ENCODE measurements at places on chromosomes 7 and 10.

GRCh38 chr7:14340393-14341074 is 351.1 kb upstream of the ETV1 start:
- no peak for DNase-seq

DNA sequence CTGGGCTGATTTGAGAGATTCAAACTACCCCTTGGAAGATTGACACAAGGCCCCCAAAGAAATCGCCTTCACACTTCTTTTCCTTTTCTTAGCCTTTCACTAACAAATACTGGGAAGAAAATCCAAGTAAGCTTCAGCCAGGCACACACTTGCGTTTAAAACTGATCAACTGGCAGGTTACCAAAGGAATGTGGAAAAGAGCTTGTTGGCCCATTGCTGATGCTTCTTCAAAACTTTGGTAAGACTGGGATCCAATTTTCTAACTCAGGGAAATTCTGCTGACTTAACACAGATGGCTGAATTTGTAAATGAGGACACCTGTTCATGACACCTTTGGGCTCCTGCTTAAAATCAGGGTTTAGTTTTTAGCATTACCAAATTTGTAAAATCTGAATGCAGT is 464.5 kb upstream of the GALNT17 start:
- DNase-seq: no peak

- DNase-seq: no peak
Measured at GRCh38 chr7:1260244-1260635, 27.6 kb downstream of the UNCX start.

- peak; percentile 56 for DNase-seq
Measured at GRCh38 chr10:112792487-112793201, 157.4 kb upstream of the TCF7L2 start.

GRCh38 chr7:300546-301290 is 10.7 kb downstream of the FOXL3 start:
- DNase-seq: no peak

DNA sequence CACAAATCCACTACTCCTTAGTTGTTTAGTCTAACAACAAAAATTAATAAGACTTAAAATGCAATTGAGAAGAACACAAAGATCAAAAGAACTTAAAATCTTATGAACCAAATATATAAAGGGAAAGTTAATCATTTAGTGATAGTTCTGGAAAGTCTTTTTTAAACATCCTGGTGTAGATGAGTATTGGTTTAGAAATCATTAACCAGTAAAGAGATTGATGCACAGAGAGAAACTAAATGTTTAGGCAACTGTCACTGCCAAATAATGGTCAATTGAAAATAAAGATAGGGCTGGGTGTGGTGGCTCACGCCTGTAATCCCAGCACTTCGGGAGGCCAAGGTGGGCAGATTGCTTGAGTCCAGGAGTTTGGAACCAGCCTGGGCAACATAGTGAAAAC is 44.9 kb downstream of the SP8 start:
- no peak for DNase-seq

- DNase-seq: no peak
Measured at GRCh38 chr10:15879058-15879457, 18.8 kb upstream of the MINDY3 start.

- no peak for DNase-seq
Measured at GRCh38 chr7:18873734-18874336, 243.6 kb downstream of the TWIST1 start.

DNA sequence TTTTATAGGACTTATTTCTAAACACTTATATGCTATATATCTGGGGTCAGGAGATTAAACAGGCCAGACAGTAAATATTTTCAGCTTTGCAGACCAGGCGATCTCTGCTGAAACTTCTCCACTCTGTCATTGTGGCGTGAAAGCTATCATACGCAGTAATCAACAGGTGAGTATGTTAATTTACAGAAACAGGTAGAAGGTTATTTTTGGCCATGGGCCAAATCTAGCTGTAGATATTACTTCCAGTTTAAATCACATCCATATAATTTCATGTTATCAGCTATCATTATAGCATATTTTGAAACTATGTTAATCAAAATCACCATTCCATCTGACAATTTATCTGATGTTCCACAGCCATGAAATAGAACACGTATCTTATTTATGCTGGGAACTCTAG is 67.8 kb downstream of the GPR37 start:
- no peak for DNase-seq

GRCh38 chr7:122306320-122307227 is 2.0 kb upstream of the FEZF1 start:
- DNase-seq: no peak

DNA sequence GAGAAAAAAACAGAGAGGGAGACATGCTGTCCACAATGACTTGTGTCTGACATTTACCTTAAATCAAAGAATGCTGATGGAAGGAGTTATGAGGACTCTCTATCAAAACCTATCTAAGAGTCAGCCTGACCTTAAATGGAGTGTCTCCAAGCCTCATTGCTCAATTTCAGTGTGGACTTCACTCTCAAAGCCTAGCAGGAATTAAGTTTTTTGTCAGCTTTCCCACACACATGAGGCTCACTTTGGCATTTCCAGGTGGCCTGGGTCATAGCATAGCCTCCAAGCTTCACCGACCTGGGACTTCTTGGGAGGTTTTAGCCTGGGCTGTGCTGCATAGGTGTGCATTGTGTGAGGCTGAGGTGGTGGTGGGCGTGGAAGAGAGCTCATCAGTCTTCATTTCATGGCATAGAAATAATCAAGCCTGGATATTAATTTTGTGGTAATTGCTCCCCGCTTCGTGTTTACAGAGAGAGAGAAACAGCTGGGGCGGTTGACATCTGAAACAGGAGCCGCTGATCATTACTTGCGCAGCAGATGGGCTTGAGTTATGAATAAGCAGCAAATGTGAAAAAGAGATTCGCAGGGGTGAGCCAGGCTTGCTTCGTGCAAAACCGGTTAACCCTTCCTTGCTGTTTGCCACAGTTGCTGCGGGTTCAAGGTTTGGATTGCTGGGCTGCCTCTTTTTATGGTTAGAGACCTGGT is 647.8 kb downstream of the INHBA start:
- no peak for DNase-seq

GRCh38 chr7:19747740-19748339 is 25.6 kb downstream of the TMEM196 start:
- peak; percentile 20 for DNase-seq

DNA sequence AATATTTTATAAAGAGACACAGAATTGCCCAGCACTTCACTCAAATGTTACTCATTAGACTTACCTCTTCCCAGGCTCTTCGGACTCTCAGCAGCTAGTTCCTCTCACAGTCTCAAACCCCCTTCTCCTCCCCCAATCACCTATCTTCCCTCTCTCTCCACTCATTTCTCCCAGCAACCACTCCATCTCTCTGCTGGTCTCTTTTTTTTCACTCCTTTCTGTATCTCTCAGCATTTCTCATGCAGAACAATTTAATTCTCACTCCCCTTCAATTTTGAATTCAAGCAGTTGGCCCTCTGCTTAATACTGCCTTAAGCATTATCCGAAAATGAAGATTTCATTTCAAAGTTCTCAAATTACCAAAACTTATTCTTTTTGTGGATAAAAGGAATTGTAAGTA is 34.4 kb upstream of the CAV2 start:
- no peak for DNase-seq

DNA sequence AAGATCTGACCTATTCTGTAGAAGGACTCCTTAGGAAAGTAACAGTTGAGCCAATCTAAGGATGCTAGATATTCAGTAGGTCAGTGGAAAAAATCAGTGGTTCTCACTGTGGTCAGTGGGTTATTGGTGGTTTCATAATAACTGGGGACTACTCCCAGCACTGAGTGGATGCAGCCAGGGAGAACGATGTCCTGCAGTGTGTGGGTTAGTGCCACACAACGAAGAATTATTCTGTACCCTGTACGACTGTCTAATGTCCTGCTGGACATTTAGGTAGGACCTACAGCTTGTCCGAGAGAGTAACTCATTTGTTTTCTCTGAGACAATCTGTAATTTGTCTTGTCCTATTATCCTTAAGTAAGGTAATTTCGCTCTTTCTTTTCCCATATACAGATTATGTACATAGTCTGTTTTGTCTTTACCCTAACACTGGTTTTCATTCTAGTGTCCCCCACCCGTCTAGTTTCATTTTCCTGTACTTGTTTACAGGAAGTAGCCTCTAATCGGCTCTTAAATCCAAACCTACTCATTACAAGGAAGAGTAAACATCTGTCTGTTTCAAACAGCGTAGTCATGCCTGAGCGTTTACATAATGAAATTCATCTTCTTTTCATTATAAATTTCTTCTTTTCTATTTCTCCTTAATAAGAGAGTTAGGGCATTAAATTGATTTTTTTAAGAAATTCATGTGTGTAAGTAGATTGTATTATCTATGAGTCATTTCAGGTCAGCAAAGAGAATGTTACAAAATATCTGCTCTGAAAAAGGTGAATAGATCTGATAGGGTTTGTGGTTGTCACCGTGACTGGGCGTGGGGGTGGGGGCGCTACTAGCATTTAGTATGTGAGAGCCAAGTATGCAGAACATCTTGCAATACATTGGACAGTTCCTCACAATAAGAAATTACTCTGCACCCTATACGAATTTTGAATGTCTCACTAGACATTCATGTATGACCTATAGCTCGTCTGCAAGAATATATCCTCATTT is 8.3 kb upstream of the ZC3HAV1L start:
- DNase-seq: no peak

DNA sequence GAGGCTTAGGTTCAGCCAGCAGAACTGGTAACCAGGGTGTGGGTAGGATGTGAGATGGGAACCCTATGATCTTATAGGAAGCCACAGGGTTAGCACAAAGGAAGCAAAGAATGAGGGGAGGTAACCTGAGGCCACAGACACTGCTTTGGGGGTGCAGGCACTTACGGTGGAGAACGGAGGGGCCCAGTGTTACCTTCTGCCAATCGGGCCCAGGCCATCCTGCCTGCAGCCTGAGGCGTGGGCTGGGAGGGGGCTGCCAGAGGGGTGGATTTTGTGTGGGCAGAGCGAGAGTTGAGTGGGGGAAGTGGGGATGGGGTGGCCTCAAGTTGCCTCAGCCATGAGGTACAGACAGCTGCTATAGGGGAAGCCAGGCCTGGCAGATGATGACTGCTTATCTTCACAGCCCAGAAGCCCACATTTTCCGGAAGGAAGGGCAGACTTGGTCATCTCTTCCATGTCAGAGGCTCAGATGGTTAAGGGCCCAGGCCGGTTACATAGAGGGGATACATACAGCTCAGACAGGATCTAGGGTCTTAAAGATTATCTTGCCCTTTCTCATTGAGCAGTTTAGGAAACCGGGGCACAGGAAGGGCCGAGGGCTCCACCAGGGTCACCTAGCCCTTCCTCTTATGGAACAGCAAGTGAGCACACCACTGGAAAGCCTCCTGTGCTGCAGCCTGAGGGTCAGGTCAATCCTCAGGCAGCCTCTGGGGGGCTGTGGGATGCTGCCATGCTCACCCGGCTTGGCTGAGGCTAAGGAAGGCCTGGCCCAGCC is 24.4 kb upstream of the VSIR start:
- DNase-seq: no peak

DNA sequence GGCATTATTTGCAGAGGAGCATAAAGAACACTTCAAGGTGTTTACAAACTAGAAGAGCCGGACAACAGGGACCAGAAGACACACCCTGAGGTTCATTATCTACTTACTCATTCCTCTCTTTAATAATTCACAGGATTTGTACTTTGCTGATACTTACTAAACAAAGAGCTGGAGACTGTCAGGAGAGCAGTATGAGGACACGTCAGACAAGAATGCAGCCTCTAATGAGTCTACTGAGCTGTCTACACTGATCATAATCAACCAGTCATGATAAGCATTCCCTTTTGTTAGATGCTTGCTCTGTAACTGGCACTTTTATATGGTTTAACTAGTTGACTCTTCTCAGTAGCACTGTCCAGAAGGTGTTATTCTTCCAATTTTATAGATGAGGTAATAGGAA is 243.3 kb upstream of the CDC14C start:
- DNase-seq: peak; percentile 12

DNA sequence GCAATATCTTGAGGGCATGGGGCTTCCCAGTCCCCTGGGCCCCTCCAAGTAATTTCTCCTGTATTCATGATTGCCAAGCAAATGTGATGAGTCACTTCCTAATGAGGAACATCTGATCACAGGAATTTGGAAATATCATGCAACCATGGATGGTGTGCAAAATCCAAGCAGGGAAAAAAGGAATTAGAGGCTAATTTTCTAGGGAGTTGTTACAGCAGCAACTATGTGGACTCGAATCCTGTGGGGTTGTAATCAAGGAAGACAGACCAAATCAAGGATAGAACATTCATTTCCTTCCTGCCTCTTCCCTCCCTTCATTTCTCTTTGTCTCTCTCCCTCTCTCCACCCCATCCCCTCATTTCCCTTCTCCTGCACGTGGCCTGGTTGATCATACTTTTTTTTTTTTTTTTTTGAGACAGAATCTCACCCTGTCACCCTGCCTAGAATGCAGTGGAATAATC is 23.9 kb upstream of the AGFG2 start:
- DNase-seq: peak; percentile 47

DNA sequence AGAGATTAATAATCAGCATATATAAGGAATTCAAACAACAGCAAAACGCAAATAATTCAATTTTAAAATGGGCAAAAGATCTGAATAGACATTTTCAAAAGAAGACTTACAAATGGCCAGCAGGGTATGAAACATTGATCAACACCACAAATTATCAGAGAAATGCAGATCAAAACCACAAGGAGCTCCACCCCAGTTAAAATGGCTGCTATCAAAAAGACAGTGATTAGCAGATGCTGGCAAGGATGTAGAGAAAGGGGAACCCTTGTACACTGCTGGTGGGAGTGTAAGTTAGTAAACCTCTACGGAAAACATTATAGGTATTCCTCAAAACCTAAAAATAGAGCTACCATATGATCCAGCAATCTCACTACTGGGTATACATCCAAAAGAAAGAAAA is 128.0 kb upstream of the CACUL1 start:
- no peak for DNase-seq

DNA sequence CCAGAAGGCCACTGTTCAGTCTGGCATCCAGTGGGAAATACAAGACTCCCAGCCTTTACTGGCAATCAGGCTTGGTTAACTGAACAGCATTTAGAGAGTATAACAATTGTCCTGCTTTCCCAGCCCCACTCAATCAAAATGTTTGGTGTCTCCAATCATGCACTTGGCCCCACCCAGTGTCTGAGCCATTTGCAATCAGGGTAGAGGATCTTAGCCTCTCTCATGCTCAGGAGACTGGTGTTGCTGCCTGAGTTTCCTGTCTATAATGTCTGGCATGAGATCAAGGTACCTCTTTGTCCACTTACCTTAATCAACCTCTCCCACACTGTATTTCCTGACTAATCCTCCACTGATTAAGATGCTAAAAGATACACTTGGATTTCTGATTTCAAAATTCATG is 290.2 kb upstream of the GHITM start:
- DNase-seq: no peak

GRCh38 chr7:50266635-50267386 is 37.7 kb upstream of the IKZF1 start:
- DNase-seq: no peak

- no peak for DNase-seq
Measured at GRCh38 chr10:34555653-34556052, 259.4 kb downstream of the PARD3 start.

Measured in astrocyte (in vitro differentiated cells and primary cell).